ENCODE measurements at places on chromosomes 5 and 9. TPM values are rescaled to one million over a fixed set of nuclear protein-coding genes. Genes with fewer than 3 reads are reported as not detected.

DNA sequence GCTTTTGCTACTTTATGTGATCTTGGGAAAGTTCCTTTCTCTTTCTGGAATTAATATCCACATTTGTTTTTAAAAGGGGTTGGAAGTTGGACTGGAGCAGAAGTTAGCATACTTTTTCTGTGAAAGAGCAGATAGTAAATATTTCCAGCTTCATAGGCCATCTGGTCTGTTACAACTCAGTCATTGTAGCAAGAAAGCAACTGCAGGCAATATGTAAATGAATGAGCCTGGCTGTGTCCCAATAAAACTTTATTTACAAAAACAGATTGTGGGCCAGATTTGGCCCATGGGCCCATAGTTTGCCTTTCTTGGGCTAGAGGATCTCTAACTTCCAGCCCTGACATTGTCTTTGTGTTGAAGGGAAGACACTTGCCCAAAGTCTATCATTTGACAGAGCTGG, 104.4 kb downstream of the ACTL7B start:
- no peak overlapping the region for H3K4me3 ChIP-seq
- no peaks in the 10 kb centered on the region for H3K27me3 ChIP-seq
- no peak overlapping the region for H3K27ac ChIP-seq

GRCh38 chr9:93124793-93125192, 9.3 kb downstream of the NINJ1 start:
- no peak overlapping the region for H3K27ac ChIP-seq
- H3K27me3 ChIP-seq = no peaks in the 10 kb centered on the region
- H3K4me1 ChIP-seq = peaks cover 2% of the 10 kb centered on the region
- peaks cover 2% of the 10 kb centered on the region for H3K36me3 ChIP-seq
- no peak for DNase-seq
- H3K4me3 ChIP-seq = no peak overlapping the region

DNA sequence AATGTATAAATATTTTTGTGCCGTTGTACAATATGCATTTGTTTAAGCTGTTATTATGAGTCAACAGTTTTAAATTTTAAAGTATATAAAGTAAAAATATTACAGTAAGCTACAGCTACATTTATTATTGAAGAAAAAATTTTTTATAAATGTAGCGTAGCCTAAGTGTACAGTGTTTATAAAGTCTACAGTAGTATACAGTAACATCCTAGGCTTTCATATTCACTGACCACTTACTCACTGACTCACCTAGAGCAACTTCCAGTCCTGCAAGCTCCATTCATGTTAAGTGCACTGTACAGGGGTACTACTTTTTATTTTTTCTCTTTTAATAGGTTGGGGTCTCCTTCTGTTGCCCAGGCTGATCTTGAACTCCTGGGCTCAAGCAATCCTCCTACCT, 30.6 kb downstream of the SIL1 start:
- H3K36me3 ChIP-seq = no peaks in the 10 kb centered on the region
- no peak for DNase-seq
- no peaks in the 10 kb centered on the region for H3K4me1 ChIP-seq
- H3K27me3 ChIP-seq = no peaks in the 10 kb centered on the region
- no peak overlapping the region for H3K27ac ChIP-seq

DNA sequence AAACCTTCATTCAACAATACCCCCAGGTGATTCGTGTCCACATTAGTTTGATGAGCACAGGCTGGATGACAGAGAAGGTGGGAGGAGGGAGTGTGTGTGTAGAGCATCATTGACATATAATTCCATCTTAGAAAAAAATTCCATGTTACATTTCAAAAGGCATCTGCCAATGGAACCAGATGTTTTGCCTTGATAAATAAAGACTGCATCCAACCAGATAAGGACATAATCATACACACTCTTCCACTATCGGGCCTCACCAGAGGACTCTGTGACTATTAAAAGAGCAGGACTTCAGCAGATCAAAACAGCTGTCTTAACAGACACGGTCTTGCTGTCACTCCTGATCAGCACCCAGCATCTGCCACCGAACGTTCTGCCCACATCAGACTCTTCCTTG, 96.4 kb upstream of the SPIN1 start:
- H3K27ac ChIP-seq = no peak overlapping the region
- H3K36me3 ChIP-seq = no peaks in the 10 kb centered on the region
- DNase-seq = no peak
- H3K27me3 ChIP-seq = no peaks in the 10 kb centered on the region
- no peaks in the 10 kb centered on the region for H3K4me1 ChIP-seq

DNA sequence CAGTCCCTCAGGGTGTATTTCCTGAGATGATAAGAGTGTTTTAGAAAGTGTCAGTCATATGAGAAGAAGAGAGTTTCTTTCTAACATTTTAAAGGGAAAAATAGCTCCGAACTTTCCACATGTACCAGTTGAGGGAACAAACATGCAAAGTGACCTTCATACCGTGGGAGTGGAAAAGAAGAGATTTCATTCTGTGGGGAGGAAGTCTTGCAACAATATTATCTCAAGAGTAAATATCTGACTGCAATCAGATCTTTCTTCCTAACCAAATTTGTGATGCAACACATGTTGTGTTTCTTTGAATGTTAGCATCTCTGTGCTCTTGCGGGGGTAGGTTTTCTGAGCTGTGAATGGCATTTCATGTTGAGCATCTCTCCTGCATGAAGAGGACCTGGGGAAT, 30.6 kb downstream of the ANKRD55 start:
- no peaks in the 10 kb centered on the region for H3K36me3 ChIP-seq
- no peak overlapping the region for H3K4me3 ChIP-seq
- H3K27me3 ChIP-seq = no peaks in the 10 kb centered on the region
- no peak overlapping the region for H3K27ac ChIP-seq
- peaks cover 18% of the 10 kb centered on the region for H3K4me1 ChIP-seq

DNA sequence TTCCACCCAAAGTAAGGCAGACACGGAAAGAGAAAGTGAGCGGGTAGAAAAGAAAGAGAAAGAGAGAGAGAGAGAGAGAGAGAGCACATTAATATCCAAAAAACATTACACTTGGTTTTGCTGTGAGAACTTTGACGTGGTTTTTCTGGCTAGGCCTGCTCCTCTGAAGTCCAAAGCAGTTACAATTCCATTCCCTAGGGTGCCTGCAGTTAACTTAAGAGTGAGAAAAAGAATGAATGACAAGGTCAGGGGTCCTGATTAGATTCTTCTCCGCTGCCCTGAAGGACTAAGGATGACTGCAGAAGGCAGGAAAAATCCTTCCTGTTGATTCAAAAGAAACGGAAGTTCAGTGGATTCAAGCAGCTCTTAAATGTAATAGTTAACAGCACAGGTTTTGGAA, 589.8 kb downstream of the PRELID2 start:
- H3K4me3 ChIP-seq = peak overlapping the region; percentile 5
- H3K36me3 ChIP-seq = no peaks in the 10 kb centered on the region
- peak; percentile 3 for DNase-seq
- H3K27ac ChIP-seq = peak overlapping the region; percentile 40

- H3K4me1 ChIP-seq = peaks cover 50% of the 10 kb centered on the region
- no peaks in the 10 kb centered on the region for H3K27me3 ChIP-seq
- no peak for DNase-seq
- no peaks in the 10 kb centered on the region for H3K36me3 ChIP-seq
- H3K27ac ChIP-seq = no peak overlapping the region
Observed at GRCh38 chr9:131400627-131401026, 6.7 kb downstream of the PRRC2B start.

DNA sequence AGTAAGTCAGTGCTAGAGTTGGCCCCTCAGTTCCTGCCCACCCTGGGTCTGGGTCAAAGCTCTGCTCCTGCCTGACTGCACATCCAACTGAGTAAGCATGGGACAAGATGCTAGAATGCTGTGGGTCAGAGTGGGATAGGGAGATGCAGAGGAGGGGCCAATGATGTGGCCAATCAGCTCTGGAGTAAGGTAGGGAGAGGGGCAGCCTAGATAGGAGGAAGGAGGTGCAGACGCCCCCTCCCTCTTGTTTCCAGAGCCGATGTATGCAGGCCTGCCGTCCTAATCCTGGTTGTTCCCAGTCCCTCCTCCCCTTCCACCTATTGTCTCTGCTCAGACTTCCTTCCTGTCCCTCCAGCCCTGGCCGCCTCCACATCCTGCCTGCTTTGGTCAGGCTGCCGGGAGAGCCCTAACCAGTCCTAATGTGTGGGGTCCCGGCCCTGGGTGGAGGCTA, 1.3 kb downstream of the ARAP3 start:
- DNase-seq = no peak
- peak overlapping the region; percentile 11 for H3K4me3 ChIP-seq
- H3K36me3 ChIP-seq = peaks cover 2% of the 10 kb centered on the region

GRCh38 chr9:27561685-27562084, 11.6 kb downstream of the C9orf72 start:
- H3K36me3 ChIP-seq = no peaks in the 10 kb centered on the region
- H3K4me3 ChIP-seq = no peak overlapping the region
- no peak overlapping the region for H3K27ac ChIP-seq
- DNase-seq = no peak
- no peaks in the 10 kb centered on the region for H3K4me1 ChIP-seq

DNA sequence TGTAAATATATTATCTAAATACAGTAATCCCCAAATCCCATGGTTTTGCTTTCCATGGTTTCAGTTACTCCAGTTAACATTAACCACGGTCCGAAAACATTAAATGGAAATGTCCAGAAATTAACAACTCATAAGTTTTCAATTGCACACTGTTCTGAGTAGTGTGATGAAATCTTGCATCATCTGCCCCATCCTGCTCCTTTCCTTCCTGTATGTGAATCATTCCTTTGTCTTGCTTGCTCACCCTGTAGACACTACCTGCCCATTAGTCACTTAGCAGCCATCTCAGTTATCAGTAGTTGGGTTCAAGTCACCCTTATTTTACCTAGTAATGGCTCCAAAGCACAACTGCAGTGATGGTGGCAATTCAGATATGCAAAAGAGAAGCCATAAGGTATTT, 1568.5 kb upstream of the WWC1 start:
- H3K27me3 ChIP-seq = no peaks in the 10 kb centered on the region
- no peak overlapping the region for H3K4me3 ChIP-seq
- H3K4me1 ChIP-seq = no peaks in the 10 kb centered on the region
- DNase-seq = peak; percentile 63

Gene EMB
- 11.6 TPM for total RNA-seq

Gene SV2C
- total RNA-seq = not detected

Gene GABRG2
- total RNA-seq = under 0.01 TPM

Gene CATSPER3
- total RNA-seq = under 0.01 TPM

Gene LCN1
- not detected for total RNA-seq

Gene SPATA31D4
- total RNA-seq = not detected
